ENCODE measurements at places on chromosomes 4 and X.

DNA sequence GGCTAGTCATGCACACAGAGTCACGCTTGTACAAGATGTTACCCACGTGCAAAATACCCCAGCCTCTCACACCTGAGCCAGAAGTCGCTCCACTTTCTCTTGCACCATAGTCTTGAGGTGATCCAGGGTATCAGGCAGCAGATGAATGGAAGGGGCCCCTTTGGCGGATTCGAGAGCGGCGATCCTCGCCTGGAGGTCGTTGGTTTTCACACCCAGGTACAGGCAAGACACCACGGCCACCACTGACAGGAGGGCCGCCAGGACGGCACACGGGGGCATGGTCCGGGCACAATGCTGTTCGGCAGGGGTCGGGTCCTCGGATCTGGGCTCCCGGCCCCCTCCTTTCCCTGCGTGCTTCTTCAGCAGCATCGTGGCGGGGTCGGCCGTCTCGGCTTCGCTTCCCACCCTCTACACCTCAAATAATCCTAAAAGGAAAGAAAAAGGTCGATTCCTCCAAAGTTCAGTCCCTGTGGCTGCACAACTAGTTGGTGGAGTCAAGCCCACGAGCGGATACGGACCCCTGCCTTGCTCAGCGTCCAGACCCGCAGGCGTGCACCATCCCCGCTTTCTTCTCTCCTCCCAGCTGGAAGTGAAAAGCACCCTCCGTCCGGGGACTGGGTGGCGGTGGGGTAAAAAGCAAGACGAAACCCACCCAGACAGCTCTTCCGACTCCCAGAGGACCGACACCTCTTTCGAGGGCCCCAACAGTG, 652 bp downstream of the COL25A1 start:
- DNase-seq = peak; percentile 57

- DNase-seq = peak; percentile 63
These were observed 896 bp downstream of the KDR start for GRCh38 chr4:55124322-55125076.

DNA sequence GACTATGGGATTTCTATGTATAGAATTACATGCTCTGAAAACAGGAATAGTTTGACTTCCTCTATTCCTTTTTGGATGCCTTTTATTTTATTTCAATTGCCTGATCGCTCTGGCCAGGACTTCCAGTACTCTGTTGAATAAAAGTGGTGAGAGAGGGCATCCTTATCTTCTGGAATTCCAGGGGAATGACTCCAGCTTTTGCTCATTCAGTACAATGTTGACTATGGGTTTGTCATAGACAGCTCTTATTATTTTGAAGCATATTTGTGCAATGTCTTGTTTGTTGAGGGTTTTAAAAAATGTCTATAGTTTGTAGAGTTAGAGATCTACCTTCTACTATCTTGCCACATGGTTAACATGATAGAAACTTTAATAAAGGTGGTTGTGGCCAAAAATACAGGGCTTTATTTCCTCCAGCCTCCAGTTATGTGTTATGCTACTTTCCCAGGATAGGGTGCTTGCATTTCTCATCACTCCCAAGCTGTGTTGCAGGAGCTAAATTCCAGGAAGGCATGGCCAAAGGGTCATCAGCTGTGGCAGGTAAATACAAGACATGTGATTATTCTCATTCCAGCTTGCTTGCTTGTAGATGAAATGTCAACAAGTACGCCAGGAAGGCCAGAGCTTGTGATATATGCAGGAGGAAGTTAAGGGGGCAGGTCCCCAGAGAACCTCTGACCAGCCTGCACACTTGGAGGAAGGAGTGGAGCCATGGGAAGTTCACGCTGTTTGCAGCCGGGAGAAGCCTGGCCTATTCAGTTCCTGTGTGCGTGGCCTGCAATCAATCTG, 142.4 kb upstream of the CPXCR1 start:
- DNase-seq = no peak

GRCh38 chr4:18973296-18973695, 951.7 kb upstream of the LCORL start:
- DNase-seq = no peak

- no peak for DNase-seq
These were observed 193.7 kb downstream of the MAGEB5 start for GRCh38 chrX:26409636-26410035.

DNA sequence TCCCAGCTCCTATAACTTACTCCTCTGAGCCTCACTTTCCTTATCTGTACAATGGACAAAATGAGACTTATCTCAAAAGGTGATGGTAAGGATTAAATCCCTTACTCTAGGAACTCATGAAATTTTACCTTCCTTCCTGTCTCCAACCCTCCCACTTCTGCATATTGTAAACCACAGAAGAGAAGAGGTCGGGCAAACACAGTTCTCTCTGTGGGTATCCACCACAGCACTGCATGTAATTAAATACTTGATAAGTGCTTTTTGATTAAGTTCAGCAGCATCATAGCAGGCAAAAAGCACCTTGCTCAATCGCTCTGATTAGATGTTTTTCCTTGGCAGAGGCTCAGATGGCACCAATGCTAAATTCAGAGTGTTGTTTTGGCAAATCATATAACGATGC, 17.3 kb upstream of the TMEM192 start:
- DNase-seq = no peak

DNA sequence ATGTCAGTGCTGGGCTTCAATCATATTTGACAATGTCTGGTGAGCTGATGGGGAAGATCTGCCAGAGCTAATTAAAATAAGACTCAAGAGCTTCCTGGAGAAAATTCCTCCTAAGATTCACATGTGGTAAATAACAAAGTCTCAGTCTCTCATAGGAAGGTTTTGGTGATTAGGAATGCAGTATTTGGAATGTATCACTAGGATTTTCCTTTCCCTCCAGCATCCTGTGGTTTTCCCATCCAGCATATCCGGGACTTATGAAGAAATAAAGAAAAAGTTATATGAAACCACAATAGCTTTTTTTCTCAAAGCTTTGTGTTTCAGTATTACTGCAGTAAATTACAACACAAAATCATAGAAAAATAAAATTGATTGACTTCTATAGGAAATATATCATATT, 1597.1 kb downstream of the ADGRL3 start:
- no peak for DNase-seq

- no peak for DNase-seq
These were observed 98.5 kb downstream of the DHRSX start for GRCh38 chrX:2402361-2402690.

GRCh38 chrX:153944140-153944799, at the start of gene RENBP:
Gene RENBP, minus strand, starts transcription at chrX:153944643. Its CDS starts 33 bp downstream, at chrX:153944610.
- peak; percentile 73 for DNase-seq

GRCh38 chrX:34656467-34656841, 631 bp downstream of the TMEM47 start:
- no peak for DNase-seq

DNA sequence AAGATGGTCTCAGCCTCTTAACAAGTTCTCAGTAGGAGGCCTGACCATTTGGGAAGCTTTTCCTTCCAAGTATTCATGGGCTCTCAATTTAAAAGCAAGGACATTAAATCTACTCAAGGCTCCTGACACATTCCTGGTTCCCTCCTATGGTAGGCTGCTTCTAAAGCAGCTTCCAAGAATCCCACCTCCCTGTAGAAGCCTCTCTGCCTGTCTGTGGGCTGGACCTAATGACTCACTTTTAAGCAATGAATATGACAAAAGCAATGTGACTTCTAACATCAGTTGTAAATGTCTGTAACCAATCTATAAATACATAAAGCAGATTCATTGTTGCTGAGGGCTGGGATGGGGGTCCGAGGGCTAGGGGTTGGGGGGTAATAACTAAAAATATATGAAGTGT, 99.5 kb upstream of the FAM9B start:
- DNase-seq = no peak

- DNase-seq = no peak
These were observed 2.8 kb downstream of the HGFAC start for GRCh38 chr4:3444351-3445110.

- no peak for DNase-seq
These were observed 151.4 kb upstream of the STX18 start for GRCh38 chr4:4693258-4693657.

All from ecto neural progenitor cell (in vitro differentiated cells).